ENCODE measurements at places on chromosomes 6 and 20. TPM values are rescaled to one million over a fixed set of nuclear protein-coding genes. Genes with fewer than 3 reads are reported as not detected.

- DNase-seq = no peak
These were observed 168.2 kb upstream of the FOXQ1 start for GRCh38 chr6:1143655-1144054.

DNA sequence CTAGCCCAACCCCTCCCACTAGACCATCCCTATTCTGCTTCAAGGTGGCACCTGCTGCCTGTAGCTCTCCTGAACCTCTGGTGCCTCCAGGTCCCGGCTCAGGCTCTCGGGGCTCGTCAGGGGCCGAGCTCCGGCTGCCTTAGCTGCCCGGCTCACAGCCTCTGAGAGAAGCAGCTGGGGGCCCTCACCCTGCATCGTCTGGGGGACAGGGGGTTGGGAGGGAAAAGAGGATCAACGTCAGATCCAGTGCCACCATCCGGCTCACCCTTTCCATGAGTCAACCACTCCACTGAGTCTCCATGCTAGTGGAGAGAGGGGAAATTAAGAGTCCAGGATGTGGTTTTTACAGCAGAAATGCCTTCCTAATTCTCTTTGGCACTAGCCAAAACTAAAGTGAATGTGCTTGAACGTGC, 13.0 kb downstream of the BAG6 start:
- DNase-seq = no peak

DNA sequence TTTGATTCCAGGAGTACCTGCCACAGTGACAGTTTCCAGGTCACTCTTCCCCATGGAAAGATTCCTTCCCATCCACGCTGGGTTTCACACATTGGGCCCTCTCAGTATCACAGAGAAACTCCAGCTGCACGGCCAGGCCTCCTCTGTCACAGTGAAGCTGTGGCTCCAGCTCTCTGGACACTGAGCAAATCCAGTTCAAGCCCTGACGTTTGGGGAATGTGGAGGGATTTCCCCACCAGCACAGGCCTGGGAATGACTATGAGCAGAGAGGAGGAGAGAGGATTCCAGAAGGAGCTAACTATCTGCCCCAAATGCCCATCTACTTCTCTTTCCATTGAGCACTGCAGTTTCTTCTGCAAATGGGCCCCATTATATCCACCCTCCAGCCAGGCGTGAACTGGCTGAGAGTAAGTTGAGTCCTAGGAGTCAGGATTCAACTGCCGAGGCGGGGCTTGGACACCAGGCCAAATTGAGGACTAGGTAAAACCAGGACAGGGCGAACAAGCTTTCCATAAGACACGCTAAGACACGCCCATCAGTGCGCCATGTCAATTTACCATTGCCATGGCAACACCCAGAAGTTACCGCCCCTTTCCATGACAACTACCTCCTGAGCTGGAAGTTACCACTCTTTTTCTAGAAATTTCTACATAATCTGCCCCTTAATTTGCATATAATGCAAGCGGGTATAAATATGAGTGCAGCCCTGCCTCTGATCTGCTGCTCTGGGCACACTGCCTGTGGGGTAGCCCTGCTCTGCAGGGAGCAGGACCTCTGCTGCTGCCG, 9.2 kb upstream of the BNIP5 start:
- DNase-seq = no peak

DNA sequence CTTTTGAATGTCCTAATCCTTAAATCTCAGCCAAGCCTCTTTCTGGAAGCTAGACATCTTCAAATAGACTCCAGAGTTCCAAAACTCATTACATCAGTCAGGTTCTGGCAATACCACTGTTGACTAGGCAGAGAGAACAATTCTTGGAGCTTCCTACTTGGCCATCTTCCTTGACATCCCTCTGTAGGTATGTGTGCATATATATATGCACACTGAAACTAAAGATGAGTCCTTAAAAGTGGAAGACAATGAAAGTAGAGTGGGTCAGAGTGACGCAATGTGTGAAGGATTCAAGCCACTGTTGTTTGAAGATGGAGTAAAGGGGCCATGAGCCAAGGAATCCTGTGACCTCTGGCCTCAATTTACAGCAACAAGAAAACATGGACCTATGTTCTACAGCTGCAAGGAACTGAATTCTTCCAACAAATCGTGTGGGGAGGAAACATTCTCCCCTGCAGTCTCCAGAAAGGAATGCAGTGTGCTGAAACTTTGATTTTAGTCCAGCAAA, 18.7 kb upstream of the DUSP22 start:
- no peak for DNase-seq

DNA sequence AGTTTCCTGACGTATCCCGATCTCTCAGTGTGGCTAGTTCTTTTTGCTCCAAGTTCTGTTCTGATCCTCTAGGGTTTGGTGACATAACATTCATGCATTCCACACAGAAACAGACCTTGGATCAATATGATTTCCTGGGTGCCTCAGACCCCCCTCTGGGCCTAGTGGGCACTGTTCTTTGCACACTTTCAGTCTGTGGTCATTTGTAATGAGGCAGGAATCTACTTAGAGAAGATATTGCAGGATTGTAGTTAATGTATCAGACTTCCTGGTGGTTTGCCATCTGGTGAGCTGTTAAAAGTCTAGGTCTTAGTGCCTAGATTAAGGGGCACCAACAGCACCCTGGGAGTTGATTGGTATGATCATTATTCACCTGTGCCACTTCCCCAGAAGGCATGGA, 7.5 kb downstream of the BEND6 start:
- no peak for DNase-seq

- DNase-seq = no peak
These were observed 305.3 kb upstream of the RGS17 start for GRCh38 chr6:153436351-153436750.

DNA sequence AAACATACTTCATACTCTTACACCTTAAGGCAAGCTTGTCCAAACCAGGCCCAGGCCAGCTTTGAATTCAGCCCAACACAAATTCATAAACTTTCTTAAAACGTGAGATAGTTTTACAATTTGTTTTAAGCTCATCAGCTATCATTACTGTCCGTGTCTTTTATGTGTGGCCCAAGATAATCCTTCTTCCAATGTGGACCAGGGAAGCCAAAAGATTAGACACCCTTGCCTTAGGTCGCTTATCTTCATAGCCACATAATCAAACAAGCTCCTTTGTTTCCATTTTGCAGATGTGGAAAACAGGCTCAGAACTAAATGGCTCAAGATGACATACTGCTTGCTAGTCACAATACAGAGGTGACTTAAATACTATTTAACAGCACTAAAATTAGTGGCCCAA, 6.0 kb downstream of the SALL4 start:
- no peak for DNase-seq

DNA sequence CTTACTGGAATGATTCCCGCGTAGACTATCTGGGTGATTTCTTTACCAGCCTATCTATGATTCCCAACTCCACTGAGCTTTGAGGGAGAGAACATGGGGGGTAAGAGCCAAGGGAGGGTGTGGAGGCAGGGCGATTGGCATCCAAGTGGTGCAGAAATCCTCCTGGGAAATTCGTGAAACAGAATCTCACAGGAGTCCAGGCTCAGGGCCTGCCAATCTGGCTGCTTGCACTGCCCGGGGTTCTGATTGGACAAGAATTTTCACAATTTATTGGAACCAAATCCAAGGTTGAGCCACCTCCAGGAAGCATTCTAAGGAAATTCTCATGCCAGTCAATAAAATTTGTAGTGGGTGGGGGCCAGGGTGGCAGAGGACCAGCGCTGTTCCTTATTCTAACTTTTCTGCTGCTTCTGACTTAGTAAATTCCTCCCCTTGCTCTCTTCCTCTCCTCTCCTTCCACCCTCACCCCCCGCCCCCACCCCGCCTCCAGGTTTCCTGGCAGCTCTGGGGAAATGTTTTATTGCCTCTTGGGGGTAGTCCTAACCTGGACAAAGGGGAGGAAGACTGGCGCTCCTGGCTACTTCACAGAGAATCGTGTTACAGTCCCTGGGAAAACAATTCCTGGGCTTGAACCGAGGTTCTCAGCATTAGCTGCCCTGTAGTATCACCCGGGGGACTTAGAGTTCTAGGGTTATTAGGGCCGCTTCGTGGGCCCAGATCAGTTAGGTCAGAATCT, 3.1 kb downstream of the BMP6 start:
- no peak for DNase-seq

GRCh38 chr20:56566621-56567020, 33.6 kb downstream of the FAM209B start:
- no peak for DNase-seq

The KIAA0408 gene
- 6.5 TPM for total RNA-seq

The SKIC2 gene
- 70.8 TPM for total RNA-seq

The MRAP2 gene
- total RNA-seq = 8.5 TPM

The SH3BGRL2 gene
- total RNA-seq = 141 TPM

The HRH3 gene
- total RNA-seq = not detected
